H54 (cell line): ENCODE measurements at places on chromosomes 12 and 14.
A peak's percentile ranks its signal among the peaks of the same experiment; 100 is the strongest.

GRCh38 chr14:34843011-34843554, 32.1 kb downstream of the BAZ1A start:
- DNase-seq: peak; percentile 35

DNA sequence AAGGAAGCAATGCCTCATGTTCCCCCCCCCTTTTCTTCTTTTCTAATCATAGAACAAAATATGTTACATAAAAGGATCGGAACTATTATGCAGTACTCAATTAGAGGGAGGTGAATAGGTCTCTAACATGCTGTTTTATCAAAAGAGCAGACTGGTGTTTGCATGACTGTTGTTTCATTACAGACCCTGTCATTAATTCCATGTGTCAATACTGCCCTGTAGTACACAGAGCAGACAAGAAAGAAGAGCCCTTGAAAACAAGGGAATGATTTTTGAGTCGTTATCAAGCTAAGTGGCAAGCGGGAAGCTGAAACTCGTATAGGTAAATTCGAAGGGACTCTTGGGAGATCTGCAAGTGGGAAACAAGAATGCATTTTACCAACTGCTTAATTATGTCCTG, 76.9 kb upstream of the TMEM263 start:
- no peak for DNase-seq

DNA sequence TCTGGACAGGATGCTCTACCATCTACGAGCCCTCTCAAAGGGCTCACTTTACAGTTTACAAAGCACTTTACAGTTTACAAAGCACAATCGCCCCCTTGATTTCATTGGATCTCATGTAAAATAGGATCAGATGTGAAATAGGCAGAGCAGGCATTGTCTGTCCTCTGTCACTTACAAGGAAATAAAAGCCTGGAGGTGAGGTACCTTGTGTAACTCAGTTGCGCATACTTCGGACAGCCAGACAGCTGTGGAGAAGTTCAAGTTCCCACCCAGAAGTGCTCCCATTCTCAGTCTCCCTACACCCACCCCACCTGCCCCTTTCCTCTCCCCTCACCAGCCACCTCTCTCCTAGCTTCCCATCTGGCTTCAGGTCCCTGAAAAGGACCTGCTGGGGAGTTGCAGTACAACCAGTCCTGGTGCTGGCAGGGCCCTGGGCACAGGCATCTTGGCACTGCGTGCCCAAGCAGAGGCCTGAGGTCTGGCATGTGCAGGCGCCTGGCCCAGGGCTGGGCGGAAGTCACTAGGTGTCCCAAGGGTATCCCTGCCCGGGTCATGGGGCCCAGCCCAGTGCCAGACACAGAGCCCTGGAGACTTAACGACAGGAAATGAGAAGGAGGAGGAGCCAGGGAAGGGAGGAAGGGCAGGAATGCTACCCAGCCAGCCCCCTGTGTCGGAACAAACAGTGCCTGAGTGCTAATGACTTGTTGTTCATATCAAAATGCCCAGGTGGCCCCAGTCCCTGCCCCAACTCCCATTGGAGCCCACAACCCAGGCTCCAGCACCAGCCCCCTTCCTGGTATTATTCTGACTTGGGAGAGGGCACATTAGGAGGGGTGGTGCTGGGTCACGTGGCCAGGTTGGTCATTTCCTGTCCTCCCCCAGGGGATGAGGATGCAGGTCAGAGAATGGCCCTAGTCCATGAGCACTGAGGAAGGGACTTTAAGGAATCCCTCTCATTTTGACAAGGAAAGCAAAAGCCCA, 5.4 kb downstream of the RAPGEF3 start:
- DNase-seq: no peak

DNA sequence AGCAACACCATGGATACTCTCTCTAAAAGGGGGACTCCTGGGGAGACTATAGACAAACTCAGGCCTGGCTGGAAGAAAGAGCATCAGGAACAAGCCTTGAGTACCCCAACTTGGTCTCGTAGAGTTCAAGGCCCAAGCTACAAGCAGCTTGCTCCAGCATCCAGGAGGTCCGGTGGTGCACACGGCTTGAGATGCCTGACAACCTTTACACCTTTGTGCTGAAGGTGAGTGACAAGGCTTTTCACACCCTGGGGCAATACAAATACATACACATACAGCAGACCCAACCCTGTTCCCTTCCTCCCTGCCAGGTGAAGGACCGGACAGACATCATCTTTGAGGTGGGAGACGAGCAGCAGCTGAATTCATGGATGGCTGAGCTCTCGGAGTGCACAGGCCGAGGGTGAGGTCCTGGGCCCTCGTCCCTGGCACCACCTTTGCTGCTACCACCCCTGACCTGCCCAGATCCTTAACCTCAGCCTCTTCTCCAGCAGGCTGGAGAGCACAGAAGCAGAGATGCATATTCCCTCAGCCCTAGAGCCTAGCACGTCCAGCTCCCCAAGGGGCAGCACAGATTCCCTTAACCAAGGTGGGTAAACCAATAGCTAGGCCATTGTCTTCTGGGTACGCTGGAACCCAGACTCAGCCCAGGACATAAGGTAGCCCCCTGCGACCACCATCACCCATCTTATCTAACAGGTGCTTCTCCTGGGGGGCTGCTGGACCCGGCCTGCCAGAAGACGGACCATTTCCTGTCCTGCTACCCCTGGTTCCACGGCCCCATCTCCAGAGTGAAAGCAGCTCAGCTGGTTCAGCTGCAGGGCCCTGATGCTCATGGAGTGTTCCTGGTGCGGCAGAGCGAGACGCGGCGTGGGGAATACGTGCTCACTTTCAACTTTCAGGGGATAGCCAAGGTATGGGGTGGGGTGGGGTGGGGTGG, 41.2 kb downstream of the SH2B3 start:
- DNase-seq: no peak

- peak; percentile 47 for DNase-seq
These were observed 142.8 kb downstream of the PAWR start for GRCh38 chr12:79547735-79548609.

- DNase-seq: no peak
These were observed 821.8 kb downstream of the GALC start for GRCh38 chr14:87171141-87171540.

DNA sequence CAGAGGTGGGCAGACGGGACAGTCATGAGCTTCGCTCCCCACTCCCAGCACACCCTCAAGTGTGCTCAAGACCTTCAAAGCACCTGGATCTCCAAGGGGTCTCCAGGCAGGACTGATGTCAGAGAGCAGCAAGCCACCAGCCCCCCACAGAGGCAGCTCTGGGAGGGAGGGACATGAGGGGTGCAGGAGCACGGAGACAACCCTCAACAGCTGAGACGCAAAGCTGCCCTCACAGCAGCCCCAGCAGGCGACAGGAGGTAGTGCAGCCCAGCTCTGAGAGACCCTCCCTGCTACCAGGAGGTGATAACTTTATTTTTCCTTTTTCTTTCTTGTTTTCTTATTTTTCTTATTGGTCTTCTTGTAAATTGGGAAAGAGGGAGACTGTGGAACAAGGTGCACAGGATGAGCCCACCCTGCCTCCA, 17.9 kb downstream of the SIVA1 start:
- no peak for DNase-seq
